ENCODE measurements at places on chromosomes 1 and 21.

GRCh38 chr1:12540580-12541273 is 77.3 kb downstream of the DHRS3 start:
- no peak for DNase-seq

GRCh38 chr1:208161005-208161404 is 83.2 kb downstream of the PLXNA2 start:
- no peak for DNase-seq

GRCh38 chr1:84319662-84320061 is 18.2 kb downstream of the SAMD13 start:
- no peak for DNase-seq

DNA sequence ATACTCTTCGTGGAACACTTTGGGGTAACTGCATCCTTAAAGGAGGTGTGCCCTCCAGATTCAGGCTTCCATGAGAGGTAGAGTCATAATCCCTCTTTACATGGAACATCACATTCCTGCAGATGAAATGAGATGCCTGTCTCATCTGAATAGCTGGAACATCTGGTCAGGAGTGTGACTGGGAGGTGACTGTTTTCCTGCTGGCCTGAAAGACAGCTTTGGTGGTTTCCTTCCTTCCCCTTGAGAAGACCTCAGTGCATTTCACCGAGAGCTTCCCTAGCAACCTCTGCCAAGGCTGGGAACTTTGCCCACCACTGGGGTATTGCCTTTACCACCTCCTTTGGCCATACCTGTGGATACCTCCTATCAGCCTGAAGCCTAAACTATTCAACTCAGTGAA is 46.7 kb upstream of the GUCA2A start:
- peak; percentile 92 for DNase-seq

GRCh38 chr1:41656068-41656467 is 171.6 kb upstream of the EDN2 start:
- DNase-seq = no peak

GRCh38 chr1:55869065-55869464 is 653.9 kb upstream of the USP24 start:
- DNase-seq = no peak

- DNase-seq = no peak
Observed at GRCh38 chr1:228090613-228091081, 8.1 kb downstream of the ARF1 start.

GRCh38 chr1:228101994-228102790 is 933 bp downstream of the C1orf35 start:
- peak; percentile 46 for DNase-seq

DNA sequence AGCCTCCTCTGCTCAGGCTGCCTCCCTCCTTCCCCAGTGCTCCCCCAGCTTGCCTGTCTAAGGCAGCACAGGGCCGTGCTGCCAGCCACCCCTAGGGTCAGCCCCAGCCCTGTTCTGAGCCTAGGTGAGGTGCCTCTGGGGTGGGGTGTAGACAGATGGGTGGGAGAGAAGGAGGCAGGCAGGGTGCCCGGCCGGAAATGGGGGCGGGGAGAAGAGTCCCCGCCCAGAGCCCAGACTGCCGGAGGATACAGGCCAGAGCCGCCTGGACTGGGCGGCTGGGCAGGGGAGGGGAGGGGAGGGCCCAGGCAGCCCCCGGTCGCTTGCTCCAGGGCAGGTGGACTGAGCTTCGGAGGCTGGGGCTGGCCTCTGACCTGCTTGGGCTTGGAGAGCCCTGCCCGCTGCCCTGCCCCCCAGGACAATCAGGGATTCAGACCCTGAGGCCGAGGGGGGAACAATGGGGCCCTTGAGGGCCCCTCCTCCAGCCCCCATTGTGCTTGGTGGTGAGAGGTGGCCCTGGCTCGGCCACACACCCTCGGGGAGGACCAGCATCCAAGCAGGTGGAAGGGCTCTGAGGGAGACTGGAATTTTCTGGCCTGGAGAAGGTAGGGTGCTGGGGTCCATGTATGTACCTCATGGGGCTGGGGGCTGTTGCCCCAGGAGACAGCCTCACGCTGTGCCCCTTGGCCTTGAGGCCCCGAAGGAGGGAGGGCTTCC is at the start of gene GJC2:
Gene GJC2 (plus strand): TSS at position 525 of the 714 bp plus-strand sequence. CDS start 7,829 bp downstream, outside the sequence.
- DNase-seq = no peak

DNA sequence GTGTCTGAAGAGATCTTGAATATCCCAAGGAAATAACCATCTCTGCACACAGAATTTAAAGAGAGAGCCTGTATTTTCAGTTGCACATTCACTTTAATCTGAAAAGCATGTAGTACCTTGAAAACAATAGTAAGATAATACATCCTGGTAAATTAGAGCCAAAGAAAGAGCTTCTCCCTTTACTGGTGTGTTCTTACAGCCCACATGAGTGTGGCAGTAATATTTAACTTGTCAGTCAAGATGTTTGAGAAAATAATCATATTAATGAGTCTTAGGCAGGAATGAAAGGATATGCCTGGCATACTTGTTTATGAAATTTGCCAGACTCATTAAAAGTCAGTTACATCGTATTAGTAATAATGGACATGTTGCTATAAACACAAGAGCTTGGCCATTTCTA is 908.4 kb upstream of the ADGRL4 start:
- DNase-seq = no peak

GRCh38 chr1:229420765-229421164 is 13.1 kb downstream of the ACTA1 start:
- peak; percentile 25 for DNase-seq

DNA sequence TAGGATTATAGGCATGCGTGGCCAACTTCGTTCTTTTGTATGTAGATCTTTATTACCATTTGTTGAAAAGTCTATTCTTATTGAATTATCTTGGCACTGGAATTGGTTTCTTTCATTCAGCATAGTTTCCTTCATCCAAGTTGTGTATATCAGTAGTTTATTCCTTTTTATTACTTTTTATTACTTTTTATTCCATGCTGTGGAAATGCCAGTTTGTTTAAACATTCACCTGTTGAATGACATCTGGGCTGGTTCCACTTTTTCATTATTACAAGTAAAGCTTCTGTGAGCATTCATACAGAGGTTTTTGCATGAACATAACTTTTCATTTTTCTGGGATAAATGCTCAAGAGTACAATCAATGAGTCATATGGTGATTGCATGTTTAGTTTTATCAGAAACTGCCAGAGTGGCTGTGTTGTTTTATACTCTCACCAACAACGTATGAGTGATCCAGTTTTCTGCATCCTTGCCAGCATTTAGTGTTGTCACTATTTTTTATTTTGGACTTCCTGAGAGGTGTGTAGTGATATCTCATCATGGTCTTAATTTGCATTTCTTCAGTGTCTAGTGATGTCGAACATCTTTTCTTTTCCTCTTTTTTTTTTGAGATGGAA is 28.6 kb downstream of the PTPRU start:
- peak; percentile 16 for DNase-seq

GRCh38 chr1:56952501-56952900 is 13.3 kb downstream of the C8B start:
- DNase-seq = no peak

GRCh38 chr1:159261721-159262494 is 40.2 kb upstream of the FCER1A start:
- no peak for DNase-seq

DNA sequence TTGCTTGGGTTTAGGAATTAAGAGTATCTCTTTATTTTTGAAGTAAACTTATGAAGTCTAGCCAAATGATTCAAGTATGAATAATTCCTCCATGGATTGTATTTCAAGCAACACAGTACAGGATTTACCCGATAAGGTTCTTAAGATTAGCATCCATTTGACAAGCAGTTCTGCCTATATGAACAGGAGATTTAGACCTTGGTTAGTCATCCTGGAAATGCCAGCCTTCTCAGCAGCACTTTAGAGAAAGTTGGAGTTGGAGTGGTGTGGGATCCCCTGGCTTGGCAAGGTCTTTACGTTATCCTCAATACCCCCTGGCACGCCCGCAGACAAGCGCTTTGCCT is 1.6 kb downstream of the BCAR3 start:
- no peak for DNase-seq

GRCh38 chr1:175124861-175125260 is 57.2 kb downstream of the TNN start:
- DNase-seq = no peak

DNA sequence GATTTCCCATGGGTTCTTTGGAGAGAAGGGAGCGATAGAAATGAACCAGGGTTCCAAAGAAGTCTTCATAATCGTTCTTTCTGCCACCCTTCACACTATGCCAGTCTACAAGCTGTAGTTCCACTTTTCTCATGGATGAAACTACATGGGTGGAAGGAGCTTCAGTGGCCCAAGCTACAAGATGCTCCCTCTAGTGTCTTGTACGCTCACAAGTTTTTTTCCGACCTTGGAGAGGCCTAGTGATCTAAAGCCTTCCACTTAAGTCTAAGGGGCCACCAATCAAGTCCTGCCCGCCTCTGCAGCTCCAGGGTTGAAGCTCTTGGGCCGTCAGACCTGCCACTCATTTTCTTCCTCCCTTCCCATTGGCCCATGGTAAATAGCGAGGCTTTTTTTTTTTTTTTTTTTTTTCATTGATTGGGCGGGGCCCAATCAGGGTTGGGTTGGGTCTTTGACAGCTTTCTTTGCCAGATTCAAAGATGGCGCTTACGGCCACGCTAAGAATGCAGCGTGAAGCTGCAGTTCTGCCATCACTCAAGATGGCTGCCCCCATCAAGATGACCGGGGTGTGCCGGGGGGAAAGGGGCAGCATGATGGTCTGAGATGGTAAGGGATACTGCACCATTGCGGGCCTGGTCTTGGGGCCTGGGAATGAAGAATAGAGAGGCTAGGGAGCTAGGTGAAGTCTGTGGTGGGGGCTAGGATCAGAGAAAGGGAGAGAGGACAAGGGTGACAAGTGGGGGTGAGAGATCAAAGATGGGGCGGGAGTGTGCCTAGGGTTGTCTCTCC is at the start of gene TOMM40L:
Gene TOMM40L (plus strand): TSS at position 527 of the 786 bp plus-strand sequence. CDS start 430 bp downstream, outside the sequence.
- DNase-seq = peak; percentile 100

DNA sequence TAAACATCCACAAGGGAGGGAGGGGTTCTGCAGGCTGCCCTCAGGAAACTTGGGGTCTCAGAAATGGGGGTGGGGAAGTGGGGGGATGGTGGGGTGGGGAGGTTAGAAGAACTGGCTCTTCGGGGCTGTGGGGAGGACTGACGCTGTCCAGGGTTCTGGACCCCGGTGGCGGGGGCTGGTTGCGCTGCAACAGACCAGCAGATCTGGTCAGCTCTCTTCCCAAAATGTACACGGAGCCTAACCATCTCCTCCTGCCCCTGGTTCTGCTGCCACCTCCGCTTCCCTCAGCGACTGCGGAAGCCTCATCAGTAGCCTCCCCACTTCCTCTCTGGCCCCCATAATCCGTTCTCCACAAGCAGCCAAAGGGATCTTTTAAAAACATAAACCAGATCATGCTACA is 29.3 kb upstream of the C1QA start:
- no peak for DNase-seq

DNA sequence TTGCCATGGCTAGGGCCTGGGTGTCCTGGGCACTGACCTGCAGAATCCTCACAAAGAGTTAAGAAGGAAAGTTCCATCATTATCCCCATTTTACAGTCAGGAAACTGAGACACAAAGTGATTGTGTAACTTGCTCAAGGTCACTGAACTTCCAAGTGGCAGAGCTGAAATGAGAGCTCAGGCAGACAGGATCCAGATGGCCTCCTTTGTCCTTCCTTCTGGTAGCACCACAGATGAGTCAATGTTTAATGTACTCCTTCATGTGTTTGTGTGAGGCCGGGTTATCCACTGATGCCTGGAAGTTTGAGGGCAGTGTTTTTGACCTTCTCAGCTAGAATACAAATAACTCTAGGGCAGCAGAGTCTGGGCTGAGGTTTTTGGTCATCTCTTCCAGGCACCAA is 207.0 kb downstream of the TNR start:
- DNase-seq = peak; percentile 10

DNA sequence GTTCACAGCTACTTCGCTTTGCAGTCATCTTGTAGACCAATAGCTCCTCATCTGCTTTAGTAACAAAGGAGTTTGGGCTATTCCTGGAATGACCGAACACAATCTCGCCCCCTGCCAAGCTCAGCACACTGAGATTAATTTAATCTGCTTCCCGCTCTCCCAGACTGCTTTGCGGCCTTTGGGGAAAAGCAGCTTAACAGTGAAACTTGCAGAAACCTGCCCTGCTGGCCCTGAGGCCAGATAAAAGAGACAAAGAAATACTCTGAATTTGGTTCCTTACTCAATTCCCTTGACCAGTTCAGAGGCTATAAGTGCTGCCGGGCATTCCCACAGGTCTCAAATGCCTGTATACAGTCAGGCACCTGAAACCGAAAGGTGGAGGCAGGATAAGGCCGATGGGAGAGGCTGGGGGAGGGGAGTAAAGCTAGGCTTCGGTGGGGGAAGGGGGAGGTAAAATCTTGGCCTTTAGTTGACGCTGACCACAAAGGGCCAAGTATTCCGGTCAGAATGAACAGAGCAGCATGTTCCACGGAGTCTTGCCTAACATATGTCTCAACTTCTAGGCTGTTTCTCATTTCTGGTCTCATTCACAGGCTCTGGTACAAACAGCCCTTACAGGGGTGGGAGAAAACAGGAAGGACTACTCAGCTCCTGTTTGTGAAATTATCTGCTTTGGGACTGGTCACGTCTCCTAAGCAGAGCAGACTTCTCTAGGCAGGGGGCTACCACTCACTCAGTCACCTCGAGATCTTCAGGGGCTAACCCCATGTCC is 17.7 kb upstream of the A3GALT2 start:
- no peak for DNase-seq

DNA sequence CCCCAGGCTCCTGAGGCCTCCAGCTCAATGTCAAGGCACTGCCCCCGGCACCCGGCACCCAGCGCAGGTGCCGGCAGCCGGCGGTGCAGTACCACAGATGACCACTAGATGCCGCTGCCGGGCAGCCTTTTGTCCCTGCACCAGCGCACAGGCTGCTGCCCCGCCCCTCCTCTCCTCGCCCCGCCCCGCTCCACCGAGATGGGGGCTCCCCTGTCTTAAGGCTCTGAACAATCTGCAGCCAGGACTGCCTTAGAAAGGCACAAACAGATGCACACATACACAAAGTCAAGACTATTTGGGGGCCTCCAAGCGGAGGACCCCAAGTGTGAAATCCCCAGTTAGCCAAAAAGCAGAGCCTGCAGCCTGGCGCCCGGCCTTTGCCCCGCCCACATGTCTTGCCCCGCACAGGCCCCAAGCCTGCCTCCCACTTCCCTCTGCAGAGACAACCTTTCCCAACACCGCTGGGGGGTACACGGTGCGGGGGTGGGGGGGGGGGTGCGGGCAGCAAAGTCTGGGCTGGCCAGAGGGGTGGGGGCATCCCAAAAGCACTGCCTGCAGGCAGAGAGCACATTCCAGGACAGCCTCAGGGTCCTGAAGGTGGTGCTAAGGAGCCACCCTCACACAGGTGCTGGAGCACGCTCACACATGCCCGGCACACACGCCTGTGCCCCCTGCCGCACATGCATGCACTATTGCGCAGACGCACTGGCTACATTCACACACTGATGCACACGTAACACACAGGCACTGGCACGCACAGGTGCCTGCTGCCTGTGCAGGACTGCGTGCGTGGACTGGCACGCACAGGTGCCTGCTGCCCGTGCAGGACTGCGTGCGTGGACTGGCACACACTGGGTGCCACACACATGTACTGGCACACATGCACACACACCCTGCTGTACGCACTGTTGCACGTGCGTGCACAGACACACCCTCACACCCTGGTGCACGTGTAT is 37.1 kb downstream of the ARHGEF16 start:
- DNase-seq = peak; percentile 54

GRCh38 chr1:39901464-39901713 is 328 bp downstream of the MYCL start:
- no peak for DNase-seq
